ENCODE measurements at places on chromosomes 1 and 21.
A peak's percentile ranks its signal among the peaks of the same experiment; 100 is the strongest.

DNA sequence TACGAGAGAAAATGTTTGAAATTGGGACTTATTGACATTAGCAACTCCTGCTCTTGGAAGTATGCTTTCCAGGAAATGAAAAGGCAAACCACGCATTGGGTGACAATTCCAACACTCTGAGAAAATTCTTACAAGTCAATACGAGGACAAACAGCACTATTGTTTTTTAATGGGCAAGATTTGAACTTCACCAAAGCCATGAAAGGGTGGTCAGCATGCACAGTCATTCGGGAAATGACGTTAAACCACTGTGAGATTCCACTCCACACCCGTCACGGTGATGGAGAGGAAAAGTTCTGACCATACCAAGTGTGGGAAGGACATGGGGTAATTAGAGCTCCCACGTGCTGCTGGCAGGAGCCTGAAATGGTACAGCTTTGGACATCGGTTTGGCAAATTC lies 12.2 kb upstream of the PRXL2B start:
- no peak for DNase-seq

- peak; percentile 75 for DNase-seq
Observed at GRCh38 chr1:243748706-243749283, 101.2 kb downstream of the AKT3 start.

- DNase-seq: no peak
Observed at GRCh38 chr1:59505596-59506028, 208.7 kb downstream of the FGGY start.

DNA sequence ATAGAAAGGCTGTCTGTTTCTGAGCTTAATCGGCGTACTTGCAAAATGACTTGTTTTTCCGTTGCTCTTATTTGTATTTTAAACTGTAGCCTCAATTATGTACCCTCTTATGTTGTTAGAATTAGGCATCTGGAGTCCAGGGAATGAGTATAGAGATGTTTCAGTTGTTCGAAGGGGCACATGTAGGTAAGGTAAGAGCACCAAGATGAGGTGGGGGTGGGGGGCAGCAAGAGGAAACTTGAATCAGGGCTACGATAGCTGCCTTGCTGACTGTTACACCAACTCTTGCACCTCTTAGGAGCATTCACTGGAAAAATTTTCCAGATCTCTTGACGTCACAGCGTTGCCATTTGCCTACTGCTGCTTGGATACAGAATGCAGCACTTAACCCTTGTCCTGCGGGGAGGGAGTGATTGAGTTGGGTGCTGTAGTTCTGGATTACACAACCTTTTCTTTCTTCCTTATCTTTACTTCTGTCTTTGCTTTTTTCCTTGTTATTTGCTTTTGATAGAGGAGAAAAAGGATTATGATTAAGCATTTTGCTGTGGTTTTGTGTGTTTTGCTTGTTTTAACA lies 3.2 kb downstream of the ATP1B1 start:
- DNase-seq: peak; percentile 79

- no peak for DNase-seq
Observed at GRCh38 chr21:42209801-42210479, 9.0 kb upstream of the ABCG1 start.

DNA sequence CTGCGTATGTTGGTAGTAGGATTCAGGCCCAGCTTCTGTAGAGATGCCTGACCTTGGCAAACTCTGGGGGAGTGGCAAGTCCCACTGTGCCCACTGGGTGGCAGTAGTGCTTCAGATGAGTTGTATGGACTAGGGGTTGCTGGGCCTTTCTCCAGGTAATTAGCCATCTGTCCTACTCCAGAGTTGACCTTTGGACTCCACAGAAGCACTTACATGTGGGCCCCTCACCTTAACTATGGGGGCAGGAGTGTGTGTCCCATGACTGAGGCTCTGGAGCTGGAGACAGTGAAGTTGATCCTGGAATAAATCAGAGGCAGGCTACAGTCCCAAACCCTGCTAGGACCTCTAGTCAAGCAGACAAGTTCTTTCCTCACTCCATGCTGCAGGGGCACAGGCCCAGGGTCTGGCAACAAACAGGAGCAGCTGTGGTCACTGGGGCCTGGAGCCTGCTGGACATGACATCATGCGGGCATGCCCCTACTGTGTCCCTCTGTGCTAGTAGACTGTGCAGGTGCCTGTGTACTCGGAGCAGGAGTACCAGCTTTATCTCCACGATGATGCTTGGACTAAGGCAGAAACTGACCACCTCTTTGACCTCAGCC lies 4.6 kb downstream of the DMAP1 start:
- DNase-seq: peak; percentile 93

DNA sequence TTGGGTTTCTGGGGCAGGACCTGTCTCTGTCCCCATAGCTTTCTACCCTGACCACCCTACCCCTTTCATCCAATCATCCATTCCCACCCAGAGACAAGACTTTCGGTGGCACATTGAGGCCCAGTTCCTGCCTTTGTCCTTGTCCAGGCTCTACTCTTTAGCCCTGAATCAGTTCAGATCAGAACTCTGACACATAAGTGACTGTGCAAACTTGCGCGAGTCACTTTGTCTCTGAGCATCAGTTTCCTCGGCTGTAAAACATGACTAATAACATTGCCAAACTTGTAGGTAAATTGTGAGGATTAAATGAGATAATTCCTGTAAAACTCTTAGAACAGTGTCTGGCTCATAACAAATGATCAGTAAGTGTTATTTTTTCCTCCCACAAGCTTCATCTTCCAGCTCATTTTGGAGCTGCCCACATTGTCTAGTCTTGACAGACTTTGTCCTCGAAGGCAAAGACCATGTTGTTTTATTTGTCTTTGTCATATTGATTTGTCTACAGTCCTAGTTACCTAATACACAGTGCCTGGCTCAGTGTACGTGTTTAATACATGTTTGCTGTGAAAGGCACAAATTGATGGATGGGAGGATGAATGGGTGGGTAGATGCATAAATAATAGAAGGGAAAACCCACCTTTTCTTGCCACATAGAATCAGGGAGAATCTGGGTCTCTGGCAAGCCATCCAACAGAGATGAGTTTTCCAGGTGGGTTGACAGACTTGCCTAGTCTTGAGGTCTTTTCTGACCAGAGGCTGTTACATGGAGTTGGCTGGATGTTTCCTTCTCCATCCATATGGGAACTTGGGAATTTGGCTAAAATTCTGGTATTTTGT lies 262.9 kb downstream of the OMA1 start:
- DNase-seq: no peak

DNA sequence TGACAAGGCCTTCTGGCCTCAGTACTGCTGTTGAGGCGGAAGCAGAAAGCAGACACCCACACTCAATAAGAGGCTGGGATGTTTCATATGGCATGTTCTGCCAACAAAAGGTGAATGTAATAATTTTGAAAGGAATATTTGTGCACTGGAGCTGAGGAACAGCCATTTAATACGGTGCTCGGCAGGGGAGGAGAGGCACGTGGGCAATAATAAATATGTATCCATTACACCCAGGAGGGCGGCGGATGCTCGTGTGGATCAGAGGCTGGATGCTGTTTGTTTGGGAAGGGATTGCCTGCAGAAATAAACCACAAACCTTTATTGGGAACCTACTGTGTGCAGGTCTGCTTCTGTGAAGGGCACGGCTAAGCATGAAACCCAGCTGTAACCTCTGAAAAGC lies 92.0 kb downstream of the VWA5B1 start:
- no peak for DNase-seq

GRCh38 chr1:248837045-248837780 lies 811 bp upstream of the ZNF672 start:
- DNase-seq: no peak

GRCh38 chr21:27265949-27266348 lies 299.1 kb upstream of the ADAMTS5 start:
- DNase-seq: no peak

GRCh38 chr1:150791585-150791984 lies 16.5 kb downstream of the CTSK start:
- DNase-seq: peak; percentile 88

DNA sequence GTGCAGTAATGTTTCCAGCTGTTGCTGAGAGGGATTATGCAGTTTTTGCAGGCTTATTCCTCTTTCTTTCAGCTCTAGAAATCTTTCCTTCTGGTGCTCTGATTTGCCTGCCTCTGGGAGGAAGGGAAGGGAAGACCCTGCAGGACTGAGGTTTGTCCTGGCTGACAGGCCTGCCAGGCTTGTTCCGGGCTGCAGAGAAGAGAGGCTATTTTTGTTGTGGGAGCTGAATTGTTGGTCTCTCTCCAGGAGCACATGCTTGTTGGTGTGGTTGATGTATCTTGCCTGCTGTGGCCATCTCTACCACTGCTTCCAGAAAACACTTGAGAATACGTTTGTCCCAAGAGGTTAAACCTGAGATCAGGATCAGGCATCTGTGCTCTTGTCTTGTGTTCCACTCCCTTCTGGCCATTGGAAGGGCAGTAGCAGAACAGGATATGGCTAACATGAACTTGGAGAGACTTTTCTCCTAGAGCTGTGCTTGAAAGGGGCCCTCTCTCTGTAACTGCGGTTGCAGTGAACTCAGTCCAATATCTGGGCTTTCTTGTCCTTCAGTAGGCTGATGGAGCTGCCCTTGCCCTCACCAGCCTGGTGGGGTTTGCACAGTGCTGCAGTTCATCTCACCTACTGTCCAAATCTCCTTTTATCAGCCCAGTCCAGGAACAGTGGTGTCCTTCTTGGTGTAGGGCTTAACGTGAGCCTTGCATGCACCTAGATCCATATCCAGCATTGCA lies 21.5 kb upstream of the SLC25A34 start:
- DNase-seq: no peak

DNA sequence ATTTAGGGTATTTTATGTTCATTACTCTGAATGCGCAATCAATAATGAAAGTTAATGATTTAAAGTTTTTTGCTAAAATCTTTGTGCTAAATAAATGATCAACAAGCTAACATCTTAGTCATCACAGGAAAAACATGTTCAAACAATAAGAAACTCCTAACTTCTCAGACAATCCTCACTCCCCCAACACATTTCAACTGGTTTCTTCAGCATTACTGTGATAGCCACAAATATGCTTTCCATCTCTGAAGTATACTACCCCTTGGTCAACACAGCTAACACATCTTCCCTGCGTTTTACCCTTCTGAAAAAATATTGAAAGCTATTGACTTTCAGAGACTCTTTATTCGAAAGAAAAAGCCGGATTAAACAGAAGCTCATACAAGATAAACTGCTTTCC lies 85.8 kb downstream of the ZNF644 start:
- DNase-seq: no peak

DNA sequence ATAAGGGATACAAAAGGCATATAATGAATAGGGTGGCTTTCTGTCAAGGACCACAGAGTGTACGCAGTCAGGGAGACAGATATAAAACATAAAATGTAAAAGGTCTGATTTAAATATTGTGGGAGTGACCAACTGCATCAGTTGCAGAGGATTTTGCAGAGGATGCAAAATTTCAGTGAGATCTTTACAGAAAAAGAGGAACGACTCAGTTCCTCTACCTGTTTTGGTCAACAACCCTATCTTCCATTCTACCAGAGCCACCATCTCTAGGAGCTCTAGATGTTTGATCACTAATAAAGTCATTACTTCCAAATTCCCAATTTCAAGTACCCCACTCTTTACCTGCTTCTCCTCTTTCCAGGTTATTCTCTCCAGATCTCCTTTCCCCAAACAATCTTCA lies 16.5 kb downstream of the SOD1 start:
- DNase-seq: no peak

- DNase-seq: no peak
Observed at GRCh38 chr1:17475752-17476151, 36.3 kb upstream of the RCC2 start.

DNA sequence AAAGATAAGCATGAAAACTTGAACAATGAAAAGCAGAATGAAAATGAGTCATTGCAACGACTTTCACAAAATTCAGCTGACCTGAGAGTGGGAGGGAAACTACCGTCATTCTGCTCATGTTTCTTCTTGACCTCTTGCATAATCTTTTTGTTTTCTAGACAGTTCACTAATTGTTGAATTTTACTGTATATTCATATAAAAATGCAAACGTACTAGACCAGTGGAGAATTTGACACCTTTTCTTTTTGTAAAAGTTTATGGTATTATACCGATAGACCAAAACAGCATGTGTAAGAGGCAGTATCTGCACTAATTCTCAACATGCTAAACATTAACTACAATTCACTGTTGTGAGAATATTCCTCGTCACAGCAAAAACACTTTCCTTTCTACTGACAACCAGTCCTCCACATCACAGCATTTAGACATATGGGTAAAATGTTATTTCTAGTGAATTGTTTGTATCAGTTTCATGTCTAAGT lies 137.8 kb downstream of the GREM2 start:
- DNase-seq: peak; percentile 3

DNA sequence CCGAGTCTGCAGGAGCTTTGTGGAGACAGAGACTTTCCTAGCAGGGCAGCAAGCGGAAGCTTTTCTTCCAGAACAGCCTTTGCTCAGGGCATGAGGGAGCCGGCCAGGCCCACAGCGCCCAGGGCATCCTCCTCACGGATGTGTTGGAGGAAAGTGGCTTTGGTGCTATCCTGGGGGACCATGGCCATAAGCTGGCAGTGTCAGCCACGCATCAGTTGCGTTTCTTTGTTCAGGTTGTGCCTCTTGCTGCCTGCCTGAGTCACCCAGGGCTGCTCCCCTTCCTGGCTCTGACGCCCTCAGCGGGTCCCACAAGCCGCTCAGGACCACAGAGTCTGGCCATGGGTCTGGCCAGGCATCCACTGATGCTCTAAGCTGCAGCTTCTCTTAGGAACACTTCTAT lies 39.6 kb upstream of the PRSS38 start:
- DNase-seq: no peak

DNA sequence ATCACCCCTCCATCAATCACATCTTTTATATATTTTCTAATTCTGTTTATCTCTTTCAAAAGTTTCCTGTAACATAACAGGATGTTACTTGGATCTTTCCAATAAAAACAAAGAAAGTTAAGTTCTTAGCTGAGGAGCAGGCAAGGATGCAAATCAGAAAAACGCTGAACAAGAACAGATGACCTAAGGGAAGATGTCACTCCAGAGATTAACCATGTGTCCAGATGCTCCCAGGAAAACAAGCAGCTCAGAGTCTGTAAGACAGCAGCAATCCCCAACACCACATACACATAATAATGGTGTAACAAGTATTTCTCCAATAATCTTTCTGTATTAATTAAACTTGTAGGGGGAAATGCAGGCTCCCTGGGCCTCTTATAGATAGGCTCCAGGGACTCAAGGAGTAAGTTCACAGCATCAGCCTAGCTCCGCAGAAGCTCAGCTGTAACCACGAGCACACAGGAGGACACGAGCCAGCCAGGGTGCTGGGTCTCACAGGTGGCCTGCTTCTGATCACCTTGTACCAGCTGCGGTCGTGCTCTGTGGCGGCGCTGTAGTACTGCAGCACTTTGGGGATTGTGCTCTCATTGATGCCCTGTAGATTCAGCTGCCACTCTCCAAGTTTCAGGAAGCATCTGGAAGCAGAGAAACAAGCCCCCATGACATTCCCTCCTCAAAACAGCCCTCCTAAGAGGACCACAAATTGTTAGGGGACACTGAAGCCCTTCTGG lies 33.1 kb upstream of the EXOSC10 start:
- no peak for DNase-seq

GRCh38 chr1:223473601-223474344 lies 80.6 kb downstream of the CCDC185 start:
- DNase-seq: no peak

- peak; percentile 0 for DNase-seq
Observed at GRCh38 chr21:27424601-27425000, 457.7 kb upstream of the ADAMTS5 start.
